ENCODE measurements at places on chromosomes 4 and X.
A peak's percentile ranks its signal among the peaks of the same experiment; 100 is the strongest.

- no peak overlapping the region for H3K4me3 ChIP-seq
- no peaks in the 10 kb centered on the region for H3K27me3 ChIP-seq
- H3K27ac ChIP-seq: no peak overlapping the region
- H3K4me1 ChIP-seq: no peaks in the 10 kb centered on the region
Observed at GRCh38 chr4:63296773-63297172, 1112.5 kb downstream of the TECRL start.

- no peak overlapping the region for H3K4me3 ChIP-seq
- no peak for DNase-seq
- no peaks in the 10 kb centered on the region for H3K27me3 ChIP-seq
- H3K27ac ChIP-seq: no peak overlapping the region
Observed at GRCh38 chr4:176393306-176394013, 73.7 kb downstream of the SPCS3 start.

- H3K36me3 ChIP-seq: no peaks in the 10 kb centered on the region
- no peaks in the 10 kb centered on the region for H3K27me3 ChIP-seq
- H3K27ac ChIP-seq: no peak overlapping the region
- no peak overlapping the region for H3K4me3 ChIP-seq
Observed at GRCh38 chr4:179530958-179531357, 2088.7 kb upstream of the AGA start.

DNA sequence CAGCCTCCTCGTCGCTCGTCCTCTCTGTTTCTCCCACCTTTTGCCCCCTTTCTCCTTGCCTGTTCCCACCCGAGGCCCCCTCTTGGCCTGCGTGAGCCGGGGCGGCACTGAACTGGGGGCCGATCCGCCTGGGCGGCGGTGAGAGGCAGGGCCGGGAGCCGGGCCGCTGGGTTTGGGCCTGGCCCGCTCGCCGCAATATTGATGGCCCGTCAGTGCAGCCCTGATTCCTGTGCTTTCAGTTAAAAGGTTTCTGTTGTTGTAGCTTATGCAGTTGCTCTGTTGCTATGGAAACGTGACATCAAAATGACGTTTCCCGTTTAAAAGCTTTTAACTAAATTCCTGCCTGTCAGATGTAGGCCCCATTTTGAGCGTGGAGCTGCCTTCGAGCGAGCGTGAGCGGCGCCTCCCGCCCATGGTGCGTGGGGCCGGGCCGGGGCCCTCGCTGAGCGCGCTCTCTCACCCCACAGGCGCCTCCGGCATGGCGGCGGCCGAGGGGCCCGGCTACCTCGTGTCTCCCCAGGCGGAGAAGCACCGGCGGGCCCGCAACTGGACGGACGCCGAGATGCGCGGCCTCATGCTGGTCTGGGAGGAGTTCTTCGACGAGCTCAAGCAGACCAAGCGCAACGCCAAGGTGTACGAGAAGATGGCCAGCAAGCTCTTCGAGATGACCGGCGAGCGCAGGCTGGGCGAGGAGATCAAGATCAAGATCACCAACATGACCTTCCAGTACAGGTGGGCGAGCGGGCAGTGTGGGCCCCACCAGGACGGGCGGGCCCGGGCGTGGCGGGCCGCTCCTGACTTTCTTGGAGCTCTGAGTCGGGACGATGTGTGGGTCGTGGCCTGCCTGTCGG is at the start of gene MSANTD1:
MSANTD1 (plus strand) TSS at position 349 of the 851 bp plus-strand sequence; CDS start at position 413, 64 bp downstream.
- DNase-seq: no peak
- no peaks in the 10 kb centered on the region for H3K36me3 ChIP-seq
- no peaks in the 10 kb centered on the region for H3K4me1 ChIP-seq
- H3K4me3 ChIP-seq: no peak within 1 kb of the TSS
- H3K27ac ChIP-seq: no peak within 1 kb of the TSS

- H3K36me3 ChIP-seq: no peaks in the 10 kb centered on the region
- peaks cover 3% of the 10 kb centered on the region for H3K27me3 ChIP-seq
- peak overlapping the region; percentile 90 for H3K27ac ChIP-seq
- DNase-seq: peak; percentile 57
Observed at GRCh38 chr4:70705183-70706043, 16.4 kb upstream of the RUFY3 start.

GRCh38 chr4:102439812-102440211 is 61.3 kb upstream of the NFKB1 start:
- peaks cover 3% of the 10 kb centered on the region for H3K36me3 ChIP-seq
- H3K4me1 ChIP-seq: no peaks in the 10 kb centered on the region
- peaks cover 12% of the 10 kb centered on the region for H3K27me3 ChIP-seq
- no peak overlapping the region for H3K27ac ChIP-seq
- no peak for DNase-seq

- no peaks in the 10 kb centered on the region for H3K4me1 ChIP-seq
- H3K4me3 ChIP-seq: no peak overlapping the region
- H3K36me3 ChIP-seq: peaks cover 2% of the 10 kb centered on the region
- DNase-seq: no peak
- no peaks in the 10 kb centered on the region for H3K27me3 ChIP-seq
Observed at GRCh38 chrX:56519642-56520041, 43.8 kb upstream of the UBQLN2 start.

DNA sequence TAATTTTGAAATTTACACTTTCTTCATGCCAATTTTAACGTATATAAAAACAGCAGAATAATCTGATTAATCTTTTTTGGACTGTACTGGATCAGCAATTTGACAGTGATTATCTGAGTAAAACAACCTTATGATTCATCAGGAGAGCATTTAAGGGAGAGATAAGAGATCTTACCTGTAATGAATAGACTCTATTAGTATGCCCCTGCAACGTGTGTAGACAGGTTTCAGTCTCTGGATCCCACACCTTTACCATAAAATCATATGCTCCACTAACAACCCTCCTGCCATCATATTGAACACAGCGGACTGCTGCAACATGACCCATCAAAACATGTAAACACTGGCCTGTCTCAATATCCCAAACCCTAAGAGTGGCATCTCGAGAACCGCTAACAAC is 210.1 kb downstream of the FBXW7 start:
- H3K4me3 ChIP-seq: no peak overlapping the region
- no peak for DNase-seq
- no peaks in the 10 kb centered on the region for H3K27me3 ChIP-seq
- peaks cover 65% of the 10 kb centered on the region for H3K36me3 ChIP-seq

DNA sequence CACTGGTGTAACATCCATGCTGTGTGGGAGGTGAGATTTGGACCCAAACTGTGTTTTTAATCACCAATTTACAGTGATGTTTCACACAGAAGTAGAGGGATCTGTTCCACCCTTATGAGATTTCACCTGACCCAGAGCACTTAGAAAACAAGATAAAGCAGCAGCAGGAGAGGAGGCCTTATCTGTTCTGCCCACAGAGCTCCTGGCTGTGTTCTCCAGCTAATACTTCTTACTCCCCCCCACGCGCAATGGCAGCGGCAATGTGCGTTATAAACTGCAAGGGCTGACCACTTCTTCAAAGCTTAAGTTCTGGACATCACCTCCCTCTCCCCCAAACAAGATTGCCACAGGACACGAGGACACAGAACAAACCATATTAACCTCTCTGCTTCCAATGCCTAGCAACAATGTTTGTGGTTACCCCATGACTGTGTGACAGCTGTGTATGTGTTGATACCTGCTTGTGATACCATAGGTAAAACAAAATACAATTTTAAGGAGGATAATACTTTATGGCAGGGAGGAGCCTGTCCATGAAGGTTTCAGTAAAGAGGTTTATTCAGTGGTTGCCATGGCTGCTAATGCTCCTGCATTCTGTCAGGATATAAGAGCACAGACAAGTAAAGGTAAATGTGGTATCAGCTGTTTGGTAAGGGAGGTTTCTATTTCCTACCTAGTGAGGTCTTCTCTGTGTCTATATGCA is 210.0 kb downstream of the SOWAHB start:
- peaks cover 72% of the 10 kb centered on the region for H3K27me3 ChIP-seq
- peaks cover 27% of the 10 kb centered on the region for H3K4me1 ChIP-seq
- DNase-seq: no peak
- peaks cover 1% of the 10 kb centered on the region for H3K36me3 ChIP-seq

GRCh38 chrX:32153585-32153984 is 1057.8 kb downstream of the DMD start:
- H3K4me1 ChIP-seq: no peaks in the 10 kb centered on the region
- no peaks in the 10 kb centered on the region for H3K27me3 ChIP-seq
- no peaks in the 10 kb centered on the region for H3K36me3 ChIP-seq
- H3K4me3 ChIP-seq: no peak overlapping the region

- DNase-seq: no peak
- no peaks in the 10 kb centered on the region for H3K36me3 ChIP-seq
- no peak overlapping the region for H3K4me3 ChIP-seq
- no peaks in the 10 kb centered on the region for H3K4me1 ChIP-seq
- no peaks in the 10 kb centered on the region for H3K27me3 ChIP-seq
- H3K27ac ChIP-seq: no peak overlapping the region
Observed at GRCh38 chr4:41185614-41186592, 28.4 kb downstream of the APBB2 start.

DNA sequence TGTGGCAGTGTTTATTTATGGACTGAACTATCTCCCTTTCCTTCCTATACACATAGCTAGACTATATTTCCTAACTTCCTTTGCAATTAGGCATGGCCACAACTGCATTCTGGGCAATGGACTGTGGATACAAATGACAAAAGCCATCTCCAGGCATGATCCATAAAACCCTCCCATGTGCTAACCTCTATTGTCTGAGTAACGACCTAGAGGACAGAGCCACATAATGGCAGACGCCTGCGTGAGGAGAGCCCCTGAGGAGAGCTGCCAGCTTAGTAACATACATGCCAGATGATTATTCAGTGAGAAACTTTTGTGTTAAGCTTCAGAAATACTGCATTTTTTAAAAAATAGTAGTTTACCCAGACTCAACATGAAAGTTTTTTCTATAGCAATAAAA is 142.9 kb downstream of the ADGRA3 start:
- no peak overlapping the region for H3K27ac ChIP-seq
- no peaks in the 10 kb centered on the region for H3K27me3 ChIP-seq
- no peak overlapping the region for H3K4me3 ChIP-seq

GRCh38 chr4:55032788-55033187 is 92.6 kb downstream of the KDR start:
- DNase-seq: no peak
- H3K27me3 ChIP-seq: peaks cover 4% of the 10 kb centered on the region
- no peaks in the 10 kb centered on the region for H3K4me1 ChIP-seq
- H3K4me3 ChIP-seq: no peak overlapping the region
- H3K27ac ChIP-seq: no peak overlapping the region
- H3K36me3 ChIP-seq: no peaks in the 10 kb centered on the region

GRCh38 chr4:126405369-126405982 is 1090.7 kb downstream of the FAT4 start:
- no peaks in the 10 kb centered on the region for H3K36me3 ChIP-seq
- no peak overlapping the region for H3K27ac ChIP-seq
- H3K27me3 ChIP-seq: no peaks in the 10 kb centered on the region
- H3K4me1 ChIP-seq: no peaks in the 10 kb centered on the region
- H3K4me3 ChIP-seq: no peak overlapping the region
